ENCODE measurements at places on chromosomes 4 and X.

DNA sequence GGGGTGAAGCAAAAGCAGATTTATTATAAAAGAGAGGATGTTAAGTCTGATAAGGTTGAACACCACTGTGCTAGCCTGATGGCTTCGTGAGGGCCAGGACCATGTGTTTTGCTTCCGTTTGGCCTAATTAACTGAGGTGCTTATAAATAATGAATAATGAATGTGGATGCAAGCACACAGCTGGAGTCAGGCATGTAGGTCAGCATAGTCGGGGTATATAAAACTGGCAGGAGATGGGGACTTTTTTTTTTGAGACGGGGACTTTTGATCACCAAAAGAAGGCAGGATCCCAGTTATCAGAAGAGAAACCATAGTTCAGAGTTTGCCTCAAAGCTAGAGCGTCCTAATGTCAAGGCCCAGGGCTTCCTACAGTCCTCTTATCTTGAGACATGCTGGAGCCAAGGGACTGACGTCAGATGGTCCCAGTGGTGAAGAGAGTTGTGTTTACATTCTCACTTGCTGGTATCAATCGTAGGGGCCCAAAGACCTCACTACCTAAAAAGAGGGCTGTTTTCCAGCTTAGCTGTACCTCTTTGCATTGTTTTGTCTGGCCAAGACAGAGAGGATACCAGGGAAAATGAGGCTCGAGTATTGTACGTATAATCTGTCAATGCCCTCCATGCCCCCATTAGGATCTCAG, 50.4 kb downstream of the RTL9 start:
- DNase-seq, result no peak

- no peak for DNase-seq
Measured at GRCh38 chrX:109709129-109709631, 23.9 kb downstream of the ACSL4 start.

- no peak for DNase-seq
Measured at GRCh38 chr4:7191546-7192251, 639 bp upstream of the SORCS2 start.

DNA sequence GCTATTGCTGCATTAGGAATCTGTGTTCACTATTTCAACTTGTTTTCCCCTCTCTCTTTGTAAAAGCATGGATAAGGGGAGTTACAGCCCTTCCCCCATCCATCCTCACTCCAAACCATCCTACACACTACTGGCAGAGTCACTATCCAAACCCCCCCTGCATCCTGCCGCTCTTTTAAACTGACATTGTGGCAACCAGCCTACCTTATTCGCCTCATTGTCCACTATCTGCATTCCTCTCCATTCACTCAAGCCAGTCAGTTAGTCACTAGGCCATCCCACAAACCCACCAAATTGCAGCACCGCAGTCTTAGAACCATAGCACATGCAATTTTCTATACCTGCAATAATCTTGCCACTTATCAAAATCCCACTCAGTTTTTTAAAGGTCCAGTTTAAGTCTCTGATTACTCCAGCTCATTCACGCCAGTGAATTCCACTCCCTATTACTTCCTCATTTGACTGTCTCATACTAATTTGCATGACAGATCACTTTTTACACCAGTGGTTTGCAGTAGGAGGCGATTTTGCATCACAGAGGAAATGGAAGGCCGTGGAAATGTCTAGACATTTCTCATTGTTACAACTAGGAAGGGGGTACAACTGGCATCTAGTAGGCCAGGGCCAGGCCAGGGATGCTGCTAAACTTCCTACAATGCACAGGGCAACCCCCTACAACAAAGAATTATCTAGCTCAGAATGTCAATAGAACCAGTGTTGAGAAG, 181.8 kb downstream of the HS6ST2 start:
- DNase-seq, result no peak

- DNase-seq, result no peak
Measured at GRCh38 chrX:143017272-143017671, 8.5 kb upstream of the SPANXN4 start.

- DNase-seq, result no peak
Measured at GRCh38 chrX:69131886-69132285, 33.4 kb downstream of the PJA1 start.

- DNase-seq, result no peak
Measured at GRCh38 chrX:153865685-153866084, 20.3 kb downstream of the L1CAM start.

DNA sequence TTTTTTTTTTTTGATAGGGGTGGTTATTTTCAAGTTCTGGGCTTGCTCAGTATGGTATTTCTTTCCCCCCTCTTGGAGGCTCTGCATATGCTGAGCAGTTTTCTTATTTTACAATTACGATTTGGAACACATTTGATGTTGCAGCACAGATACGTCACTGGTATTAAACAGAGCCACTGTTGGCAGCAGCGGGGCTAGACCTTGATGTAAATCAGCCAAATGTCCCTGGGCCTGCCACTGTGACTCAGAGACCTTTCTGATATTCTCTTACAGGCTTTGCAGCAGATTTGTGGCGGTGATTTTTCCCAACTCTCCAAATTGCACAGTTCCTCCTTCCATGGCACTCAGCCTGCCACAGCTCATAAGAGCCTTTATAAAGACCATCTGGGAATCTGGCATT, 81.1 kb downstream of the VMA21 start:
- DNase-seq, result no peak

Measured in stimulated activated CD4-positive, alpha-beta T cell treated with anti-CD3 and anti-CD28 coated beads, Interleukin-15, amount 100 ng/mL, for 1 hour (primary cell).